Activated CD4-positive, alpha-beta memory T cell treated with anti-CD3 and anti-CD28 coated beads, Interleukin-2, amount 10 ng/mL, durations not matched to agents 7 days and 5 days (primary cell): ENCODE measurements at places on chromosomes 7 and 10. TPM values are rescaled to one million over a fixed set of nuclear protein-coding genes. Genes with fewer than 3 reads are reported as not detected.

DNA sequence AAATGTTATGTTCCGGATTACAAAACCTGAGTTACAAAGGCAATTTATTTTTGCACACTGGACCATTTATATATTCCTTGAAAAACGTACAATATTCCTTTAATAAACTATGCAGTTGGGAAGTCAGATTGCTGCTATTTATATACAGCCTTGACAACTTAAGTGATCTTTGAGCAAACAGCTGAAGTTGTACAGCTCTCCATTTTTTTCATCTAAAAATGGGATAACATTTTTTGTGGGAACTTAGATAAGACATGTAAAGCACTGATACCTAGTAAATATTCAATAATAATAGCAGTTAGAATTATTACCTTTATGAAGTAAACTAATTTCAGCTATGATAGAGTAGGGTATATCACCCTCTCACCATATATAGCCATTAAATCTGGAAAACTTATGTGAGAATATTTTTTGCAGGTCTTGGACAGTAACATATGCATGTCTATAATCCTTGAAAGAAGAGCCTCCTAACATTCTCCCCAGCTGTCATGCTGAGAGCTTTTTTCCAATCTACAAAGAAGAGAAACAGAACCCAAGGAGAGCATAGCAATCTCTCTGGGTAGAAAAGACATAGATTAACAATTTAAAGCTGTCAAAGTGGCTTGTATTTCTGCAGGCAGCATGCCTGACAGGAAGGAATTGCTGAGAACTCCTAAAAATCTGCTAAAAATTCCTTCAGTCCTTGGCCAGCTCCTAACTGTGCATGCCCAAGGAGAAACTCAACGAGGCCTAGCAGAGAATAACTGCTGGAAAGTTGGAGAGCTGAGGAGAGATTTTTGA lies 326.0 kb downstream of the CRPPA start:
- DNase-seq = no peak

- peak; percentile 46 for DNase-seq
Measured at GRCh38 chr10:79316671-79317431, 30.4 kb upstream of the PPIF start.

DNA sequence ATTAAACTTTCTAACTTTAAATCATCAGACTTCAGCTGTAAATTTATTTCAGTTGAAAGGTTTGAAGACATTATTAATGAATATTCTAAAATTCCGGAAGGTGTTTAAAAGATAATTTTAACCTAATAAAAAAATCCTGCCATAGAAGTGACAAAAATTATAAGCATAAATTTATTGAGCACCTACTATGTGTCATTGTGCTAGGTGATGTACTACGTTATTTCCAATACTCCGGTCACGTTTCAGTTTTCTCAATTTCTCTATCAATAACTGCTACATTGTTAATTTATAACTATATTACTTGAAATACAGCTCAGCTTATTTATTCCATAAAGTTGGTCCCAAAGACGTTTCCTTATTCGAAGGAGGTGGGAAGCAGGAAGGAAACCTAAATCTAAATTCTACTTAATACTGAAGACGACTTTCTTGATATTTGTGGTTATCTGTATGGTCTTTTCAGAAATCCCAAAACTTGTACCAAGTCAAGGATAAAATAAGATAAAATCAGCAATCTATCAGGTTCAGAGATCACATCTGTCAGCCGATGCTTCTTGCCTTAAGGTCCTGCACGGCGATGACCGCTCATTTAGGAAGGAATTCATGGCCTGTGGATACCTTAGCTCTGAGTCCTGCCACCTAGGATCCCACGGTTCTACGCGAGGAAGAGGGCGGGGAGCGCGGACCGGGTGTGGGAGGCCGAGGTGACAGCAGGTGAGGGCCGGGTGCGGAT lies 1.2 kb upstream of the ZEB1 start:
- DNase-seq = peak; percentile 81

- no peak for DNase-seq
Measured at GRCh38 chr7:131844369-131844768, 287.9 kb upstream of the PODXL start.

DNA sequence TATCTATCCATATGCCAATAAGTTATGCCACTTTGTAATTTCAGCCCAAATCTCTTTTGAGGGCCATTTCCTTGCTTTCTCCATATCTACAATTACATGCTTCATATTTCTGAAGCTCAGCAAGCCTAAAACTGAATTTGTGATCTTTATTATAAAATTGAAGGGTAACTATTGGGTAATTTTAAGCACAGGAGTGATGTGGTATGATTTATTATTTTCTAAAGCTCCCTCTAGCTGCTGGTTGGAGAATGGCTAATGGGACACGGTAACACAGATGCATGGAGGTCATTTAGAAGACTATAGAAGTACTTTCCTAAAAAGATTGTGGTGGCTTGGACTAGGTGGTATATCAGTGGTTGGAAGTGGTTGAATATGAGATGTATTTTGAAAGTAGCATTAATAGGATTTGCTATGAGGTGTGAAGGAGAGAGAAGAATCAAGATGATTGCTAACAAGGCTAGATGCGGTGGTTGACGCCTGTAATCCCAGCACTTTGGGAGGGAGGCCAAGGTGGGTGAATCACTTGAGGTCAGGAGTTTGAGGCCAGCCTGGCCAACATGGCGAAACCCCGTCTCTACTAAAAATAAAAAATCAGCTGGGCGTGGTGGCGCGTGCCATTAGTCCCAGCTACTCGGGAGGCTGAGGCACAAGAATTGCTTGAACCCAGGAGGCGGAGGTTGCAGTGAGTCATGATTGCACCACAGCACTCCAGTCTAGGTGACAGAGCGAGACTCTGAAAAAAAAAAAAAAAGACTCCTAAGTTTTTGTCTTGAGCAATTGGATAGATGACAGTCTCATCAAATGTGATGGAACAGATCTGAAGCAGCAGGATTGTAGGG lies 13.9 kb downstream of the KLHDC10 start:
- DNase-seq = no peak

DNA sequence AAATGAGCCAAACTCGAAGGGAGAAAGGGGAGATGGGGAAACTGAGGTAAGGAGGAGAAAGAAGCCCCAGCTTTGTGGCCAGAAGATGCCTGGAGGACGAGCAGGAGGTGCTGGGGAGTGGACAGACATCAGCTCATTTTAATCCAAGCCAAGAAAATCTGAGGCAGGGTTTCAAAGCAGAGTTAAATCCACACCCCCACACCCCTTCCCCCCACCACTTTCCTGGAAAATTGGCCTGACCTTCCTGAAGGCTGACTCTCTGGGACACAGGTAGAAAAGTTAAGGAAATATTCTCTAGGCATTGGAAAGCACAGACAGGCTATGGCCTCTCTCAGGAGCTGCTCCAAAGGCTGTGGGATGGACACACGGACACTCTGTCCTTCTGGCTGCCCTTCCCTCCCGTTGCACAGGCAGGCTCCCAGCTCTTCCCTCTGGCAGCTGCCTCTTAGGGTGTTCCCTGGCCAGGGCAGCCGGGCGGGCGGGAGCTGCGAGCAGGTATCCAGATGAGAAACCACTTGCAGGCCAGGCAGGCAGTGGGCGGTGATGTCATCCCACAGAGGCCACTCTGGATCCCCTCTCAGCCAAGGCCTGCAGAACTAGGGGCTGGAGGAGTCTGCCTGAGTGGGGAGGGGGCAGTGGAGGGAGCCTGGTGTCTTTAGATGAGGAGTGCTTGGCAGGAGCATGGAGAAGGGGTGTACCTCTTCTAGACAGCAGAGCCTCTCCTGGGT lies 171.8 kb downstream of the NEURL1 start:
- DNase-seq = no peak

- peak; percentile 50 for DNase-seq
Measured at GRCh38 chr10:131972474-131973071, 9.2 kb downstream of the BNIP3 start.

- no peak for DNase-seq
Measured at GRCh38 chr10:32950591-32951108, 7.4 kb downstream of the ITGB1 start.

GRCh38 chr7:44151956-44152355 lies 10.8 kb upstream of the MYL7 start:
- no peak for DNase-seq

GRCh38 chr10:61181832-61182231 lies 237.8 kb upstream of the RHOBTB1 start:
- no peak for DNase-seq

DNA sequence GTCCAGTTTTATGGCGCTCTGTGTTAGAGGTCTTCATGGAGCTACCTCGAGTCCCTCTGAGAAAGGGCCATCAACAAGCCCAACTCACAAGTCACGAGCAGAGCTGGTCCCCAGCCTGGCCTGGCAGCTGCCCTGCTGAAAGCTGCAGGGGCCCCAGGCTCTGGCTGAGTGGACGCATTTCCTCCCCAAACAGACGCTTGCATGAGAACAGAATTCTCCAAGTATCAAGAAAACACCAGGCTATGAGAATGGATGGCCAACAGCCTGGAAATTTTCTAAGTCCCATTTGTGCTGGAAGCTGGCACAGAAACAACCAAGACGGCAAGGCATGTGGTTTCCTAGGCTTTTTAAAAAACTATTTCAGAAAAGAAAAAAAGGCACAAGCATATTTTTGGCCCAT lies 114.8 kb downstream of the FAM53B start:
- no peak for DNase-seq

DNA sequence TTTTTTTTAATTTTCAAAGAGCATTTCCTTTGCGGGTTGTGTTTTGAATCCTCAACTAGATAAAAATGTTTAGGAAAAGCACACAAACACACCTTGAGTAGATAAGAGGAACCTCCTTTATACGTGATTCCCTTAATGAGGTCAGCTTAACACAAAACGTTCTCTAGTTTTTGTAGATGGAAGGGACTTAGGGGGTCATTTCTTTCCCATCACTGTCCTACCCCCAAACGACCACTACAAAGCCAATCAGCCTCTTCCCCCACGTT lies 1.2 kb downstream of the SUV39H2 start:
- DNase-seq = no peak

DNA sequence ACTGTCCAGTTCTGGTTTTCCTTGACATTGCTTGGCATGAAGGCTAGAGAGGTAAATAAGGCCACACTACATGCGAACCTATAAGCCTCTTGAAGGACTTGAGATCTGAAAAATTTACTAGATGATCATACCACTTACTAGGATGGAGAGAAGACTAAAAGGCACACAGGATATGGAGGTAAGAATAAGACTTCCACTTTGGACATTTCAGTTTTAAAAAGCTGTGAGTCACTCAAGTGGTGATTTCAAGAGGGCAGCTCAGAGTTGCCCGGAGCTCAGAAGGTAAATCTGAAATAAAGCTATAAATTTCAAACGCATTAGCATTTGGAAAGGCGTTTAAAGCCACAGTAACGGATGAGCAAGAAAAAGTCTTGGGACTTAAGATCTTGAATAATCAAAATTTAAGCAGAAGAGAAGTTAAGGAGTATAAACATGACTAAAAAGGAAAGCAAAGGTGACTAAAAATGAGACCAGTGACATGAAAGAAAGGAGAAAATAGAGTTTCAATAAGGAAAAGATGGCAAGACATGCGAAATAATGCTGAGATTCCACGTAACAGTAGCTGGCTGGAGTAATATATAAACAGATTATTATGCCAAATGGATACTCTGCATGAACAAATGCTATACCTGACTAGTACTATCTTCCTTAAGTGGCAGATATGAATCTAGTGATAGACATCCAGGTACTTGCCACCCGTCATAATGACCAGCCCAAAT lies 68.3 kb downstream of the SNX13 start:
- DNase-seq = no peak

GRCh38 chr7:70591643-70592042 lies 540.3 kb upstream of the GALNT17 start:
- no peak for DNase-seq

Gene ANKRD1
- not detected for total RNA-seq

Gene TFPI2
- total RNA-seq = not detected

Gene CUZD1
- 2.1 TPM for total RNA-seq

Gene METTL27
- 3.3 TPM for total RNA-seq

Gene GATA3
- total RNA-seq = 112 TPM

Gene NODAL
- total RNA-seq = 0.25 TPM

Gene OR2A5
- total RNA-seq = not detected

Gene NPSR1
- not detected for total RNA-seq

Gene SLC29A4
- 0.88 TPM for total RNA-seq
